NB4 (cell line): ENCODE measurements at places on chromosomes 7 and 10.

DNA sequence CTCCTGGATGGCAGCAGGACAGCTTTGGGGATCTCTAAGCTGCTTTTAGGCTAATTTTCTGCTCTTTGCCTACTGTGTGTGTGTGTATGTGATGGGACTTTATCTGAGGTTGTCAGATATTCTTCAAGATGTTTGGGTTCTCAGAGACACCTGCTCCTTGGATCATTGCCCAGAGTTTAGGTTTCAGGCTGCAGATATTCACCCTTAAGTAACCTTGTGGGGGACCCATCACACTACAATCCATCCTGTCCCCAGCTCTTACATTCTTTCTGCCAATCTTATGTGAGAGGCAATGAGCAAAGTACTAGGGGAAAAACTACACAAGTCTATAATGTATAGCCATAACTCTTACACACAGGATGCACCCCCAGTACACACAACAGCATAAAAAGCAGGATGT lies 263.0 kb upstream of the ZWINT start:
- DNase-seq = no peak

GRCh38 chr7:151430391-151431205 lies 9.3 kb downstream of the CRYGN start:
- DNase-seq = no peak

- peak; percentile 42 for DNase-seq
These were observed at the start of gene FAM171A1 for GRCh38 chr10:15370856-15371701. TSS of gene FAM171A1 (minus strand) at chr10:15371289. CDS start at chr10:15371052, 237 bp downstream.

DNA sequence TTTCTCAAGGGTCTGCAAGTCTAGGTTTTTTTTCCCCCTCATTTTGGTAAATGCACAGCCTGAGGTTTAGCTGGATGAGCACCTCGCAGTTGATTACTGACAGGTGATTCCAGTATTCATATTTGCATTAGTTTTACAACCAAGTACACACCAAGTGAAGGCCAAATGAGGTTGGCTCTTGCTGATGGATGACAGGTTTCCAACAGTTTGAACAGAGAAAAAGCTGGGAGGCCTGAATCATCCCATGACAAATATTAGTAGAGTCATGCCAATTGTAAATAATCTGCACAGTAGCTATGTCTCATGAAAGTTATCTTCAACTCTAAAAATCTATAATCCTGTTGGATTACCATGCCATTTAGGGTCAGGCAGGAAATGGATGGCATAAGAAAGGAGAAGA lies 399.8 kb downstream of the HTR7 start:
- no peak for DNase-seq

- no peak for DNase-seq
These were observed 108.8 kb downstream of the EGFR start for GRCh38 chr7:55127622-55128081.

- no peak for DNase-seq
These were observed 203.9 kb downstream of the ELFN1 start for GRCh38 chr7:1873857-1874589.

DNA sequence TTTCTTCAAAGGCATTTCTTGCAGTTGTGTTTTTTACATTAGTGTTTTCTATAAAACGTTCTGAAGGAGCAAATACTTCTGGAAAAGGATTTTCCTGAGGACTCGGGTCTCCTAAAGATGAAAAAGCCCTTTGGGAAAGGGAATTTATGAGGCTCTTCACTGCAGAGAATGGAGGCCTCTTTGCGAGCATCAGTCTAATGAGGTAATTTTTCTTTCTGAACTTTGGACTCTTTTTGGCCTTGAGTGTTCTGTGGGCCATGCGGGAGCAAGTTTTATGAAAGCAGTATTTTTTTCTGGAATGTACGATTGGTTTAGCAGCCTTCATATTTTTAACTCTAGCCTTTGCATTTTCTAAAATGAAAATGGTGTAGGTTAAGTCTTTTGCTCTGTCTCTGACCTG lies 6.4 kb upstream of the ACBD5 start:
- no peak for DNase-seq

- no peak for DNase-seq
These were observed 170.8 kb downstream of the DNAJC1 start for GRCh38 chr10:21832821-21833130.

DNA sequence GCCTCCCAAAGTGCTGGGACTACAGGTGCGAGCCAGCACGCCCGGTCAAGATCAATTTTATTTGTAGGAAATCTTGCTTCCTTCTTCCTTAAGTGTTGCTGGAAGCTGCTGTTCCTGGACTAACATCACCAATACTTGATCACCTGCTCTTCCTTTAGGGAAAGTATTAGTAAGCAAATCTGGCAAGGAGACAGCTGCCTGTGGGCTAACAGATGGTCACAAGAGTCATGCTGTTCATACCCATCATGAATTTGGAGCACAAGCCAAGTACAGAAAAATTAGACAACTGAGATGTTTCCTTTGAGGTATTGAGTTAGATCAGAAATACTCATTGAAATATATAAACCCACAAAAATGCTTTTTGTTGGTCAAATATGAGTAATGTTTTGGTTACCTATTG lies 27.9 kb downstream of the BAIAP2L1 start:
- DNase-seq = no peak

DNA sequence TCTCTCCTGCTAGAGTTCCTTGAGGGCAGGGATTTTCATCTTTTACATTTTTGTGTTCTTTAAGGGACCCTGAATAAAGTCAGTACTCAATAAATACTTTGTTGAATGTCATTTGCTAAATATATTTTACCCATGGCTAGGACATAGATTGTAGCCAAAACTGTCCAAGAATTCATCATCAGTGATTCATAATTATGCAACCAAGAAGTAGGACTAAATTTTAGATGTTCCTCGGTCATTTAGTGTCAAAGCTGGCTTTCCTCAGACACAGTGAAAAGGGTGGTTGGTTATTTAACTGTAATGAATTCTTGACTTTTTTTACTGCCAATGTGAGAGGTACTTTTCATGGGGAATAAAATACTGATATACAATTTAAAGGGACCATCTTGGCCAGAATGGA lies 3.3 kb downstream of the NUDT13 start:
- DNase-seq = no peak

- DNase-seq = no peak
These were observed 104.5 kb downstream of the CYP26A1 start for GRCh38 chr10:93178226-93178625.

- DNase-seq = no peak
These were observed 3.5 kb downstream of the INPP5A start for GRCh38 chr10:132541129-132541528.

DNA sequence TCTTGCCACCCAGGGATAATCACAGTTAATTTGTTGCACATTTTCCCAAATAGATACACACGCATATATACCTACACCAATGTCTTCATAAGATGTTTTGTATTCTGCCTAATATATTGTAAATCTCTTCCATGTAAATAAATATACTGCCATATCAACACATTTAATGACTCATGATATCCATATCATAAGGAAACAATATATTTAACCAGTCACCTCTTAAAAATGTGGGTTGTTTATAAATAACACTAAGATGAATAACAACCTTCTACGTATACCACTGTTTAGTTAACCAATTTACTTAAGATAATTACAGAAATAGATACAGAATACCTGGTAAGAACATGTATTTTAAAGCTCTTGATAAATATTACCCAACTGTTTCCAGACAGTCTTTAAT lies 38.2 kb downstream of the ELAPOR2 start:
- no peak for DNase-seq

GRCh38 chr7:48875045-48875916 lies 49.1 kb upstream of the CDC14C start:
- DNase-seq = peak; percentile 47

GRCh38 chr7:149427096-149427680 lies 33.7 kb downstream of the ZNF777 start:
- no peak for DNase-seq

DNA sequence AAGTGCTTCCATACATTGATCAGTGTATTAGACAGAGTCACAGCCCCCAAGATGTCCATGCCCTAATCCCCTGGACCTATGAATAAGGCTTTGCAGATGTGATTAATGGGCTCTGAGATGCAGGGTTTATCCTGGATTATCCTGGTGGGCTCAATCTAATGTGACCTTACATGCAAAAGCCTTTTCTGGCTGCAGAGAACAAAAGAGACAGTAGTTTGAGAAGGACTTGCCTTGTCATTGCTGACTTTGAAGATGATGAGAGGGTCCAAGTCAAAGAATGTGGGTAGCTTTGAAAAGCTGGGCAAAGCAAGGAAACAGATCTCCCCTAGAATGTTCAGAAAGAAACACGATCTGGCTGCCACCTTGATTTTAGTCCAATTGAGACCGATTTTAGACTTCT lies 238.7 kb downstream of the CCSER2 start:
- no peak for DNase-seq

DNA sequence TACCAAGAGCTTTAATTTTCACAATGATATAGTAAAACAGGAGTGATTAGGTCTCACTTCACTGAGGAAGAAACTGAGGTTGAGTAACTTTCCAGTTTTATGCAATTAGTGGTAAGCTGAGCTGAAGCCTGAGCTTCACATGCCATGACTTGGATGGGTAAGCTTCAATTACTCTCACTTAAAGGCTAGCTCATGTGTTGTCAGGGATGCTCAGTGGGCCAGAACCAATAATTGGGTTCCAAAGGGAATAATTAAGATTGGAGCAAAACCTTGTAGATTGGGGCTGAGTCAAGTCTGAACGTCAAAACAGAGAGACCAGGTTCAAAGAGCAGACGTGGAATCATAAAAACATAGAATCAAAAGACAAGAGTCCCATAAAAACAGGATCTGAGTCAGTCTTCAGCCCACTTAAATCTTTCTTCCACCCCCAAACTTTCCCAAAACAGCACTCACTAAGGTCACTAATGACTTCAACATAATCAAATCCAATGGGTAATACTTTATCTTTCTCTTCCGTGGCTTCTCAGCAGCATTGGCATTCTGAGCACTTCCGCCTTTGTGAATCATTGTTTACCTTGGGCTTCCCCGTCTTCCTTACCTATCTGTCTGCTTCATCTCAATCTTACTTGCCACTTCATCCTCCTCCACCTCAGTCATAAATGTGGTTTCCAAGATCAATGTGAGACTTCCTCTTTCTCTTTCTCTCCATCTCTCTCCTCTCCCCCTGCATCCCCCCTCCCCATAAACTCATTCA lies 23.0 kb upstream of the EGFR start:
- peak; percentile 22 for DNase-seq

GRCh38 chr7:81161451-81162075 lies 242.7 kb upstream of the SEMA3C start:
- peak; percentile 94 for DNase-seq

GRCh38 chr7:1197997-1198625 lies 34.6 kb upstream of the UNCX start:
- DNase-seq = peak; percentile 52

GRCh38 chr10:83332690-83333089 lies 806.6 kb upstream of the GHITM start:
- no peak for DNase-seq

- no peak for DNase-seq
These were observed 1.2 kb upstream of the MAP3K8 start for GRCh38 chr10:30432622-30433305.

DNA sequence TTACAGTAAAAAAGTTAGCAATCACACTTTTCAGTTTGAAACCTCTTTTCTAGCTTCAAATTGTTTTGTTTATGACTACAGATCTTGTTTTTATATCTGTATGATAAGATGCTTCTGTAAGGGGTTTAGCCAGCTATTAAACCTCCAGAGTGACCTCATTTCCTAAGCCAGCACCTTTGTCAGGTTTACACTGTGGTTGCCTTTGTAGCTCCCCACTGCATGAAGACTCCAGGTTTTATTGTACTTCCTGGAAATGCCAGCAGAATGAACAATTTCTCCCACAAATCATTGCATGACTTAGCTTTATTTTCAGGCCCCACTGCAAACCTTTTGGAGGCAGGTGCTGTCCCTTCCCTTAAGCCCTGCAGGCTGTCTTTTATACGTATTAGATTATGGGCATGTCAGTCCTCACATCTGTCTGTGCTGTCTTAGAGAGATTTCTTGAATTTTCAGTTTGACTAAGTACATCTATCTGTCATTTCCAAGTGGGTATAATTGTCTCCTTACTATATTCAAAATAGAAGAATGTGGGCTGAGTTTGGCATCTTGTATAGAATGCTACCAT lies 8.2 kb upstream of the AGR3 start:
- DNase-seq = no peak

DNA sequence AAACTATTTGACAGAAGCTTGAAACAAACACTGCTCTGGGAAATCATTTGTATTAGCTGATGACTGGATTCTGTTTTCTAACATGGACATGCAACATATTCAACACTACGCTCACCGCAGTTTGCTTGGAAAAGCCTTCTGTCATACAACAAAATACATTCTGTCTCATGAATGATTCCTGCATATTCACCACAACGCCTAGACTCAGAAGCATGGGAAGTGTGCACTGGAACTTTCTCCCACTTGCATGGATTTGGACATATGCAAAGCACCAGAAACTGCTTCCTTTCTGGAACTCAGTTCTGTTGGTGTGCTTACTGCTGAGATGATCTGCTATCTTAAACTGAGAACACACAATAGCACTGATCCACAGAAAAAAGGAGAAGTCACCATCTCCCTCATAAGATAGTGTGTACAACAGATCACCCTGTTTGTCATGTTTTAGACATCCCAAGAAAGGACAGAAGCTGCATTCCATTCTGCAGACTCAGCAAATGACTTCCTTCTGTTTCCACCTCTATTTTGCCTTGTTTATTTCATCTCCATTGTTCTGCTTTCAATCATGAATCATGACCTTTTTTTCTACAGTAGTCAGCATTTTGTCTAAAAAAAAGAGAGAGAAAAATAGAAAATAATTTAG lies 115.8 kb downstream of the HTR7 start:
- no peak for DNase-seq

DNA sequence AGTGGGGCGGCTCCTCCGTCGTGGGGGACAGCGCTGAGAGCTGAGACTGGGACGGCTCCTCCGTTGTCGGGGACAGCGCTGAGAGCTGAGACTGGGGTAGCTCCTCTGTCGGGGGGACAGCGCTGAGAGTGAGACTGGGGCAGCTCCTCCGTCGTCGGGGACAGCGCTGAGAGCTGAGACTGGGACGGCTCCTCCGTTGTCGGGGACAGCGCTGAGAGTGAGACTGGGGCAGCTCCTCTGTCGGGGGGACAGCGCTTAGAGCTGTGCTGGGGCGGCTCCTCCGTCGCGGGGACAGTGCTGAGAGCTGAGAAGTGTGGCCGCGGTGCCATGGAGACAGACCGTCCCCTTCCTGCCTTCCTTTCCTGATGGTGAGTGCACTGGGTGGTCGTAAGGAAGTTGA lies 136.4 kb downstream of the DYNC2I1 start:
- no peak for DNase-seq
